ENCODE measurements at places on chromosomes 5 and 9. TPM values are rescaled to one million over a fixed set of nuclear protein-coding genes. Genes with fewer than 3 reads are reported as not detected.

The LECT2 gene
- not detected for total RNA-seq

The SPAG8 gene
- total RNA-seq, result 0.48 TPM

The ANXA1 gene
- total RNA-seq, result 74.1 TPM

The C5orf52 gene
- total RNA-seq, result not detected
